ENCODE measurements at places on chromosomes 16 and 17.

DNA sequence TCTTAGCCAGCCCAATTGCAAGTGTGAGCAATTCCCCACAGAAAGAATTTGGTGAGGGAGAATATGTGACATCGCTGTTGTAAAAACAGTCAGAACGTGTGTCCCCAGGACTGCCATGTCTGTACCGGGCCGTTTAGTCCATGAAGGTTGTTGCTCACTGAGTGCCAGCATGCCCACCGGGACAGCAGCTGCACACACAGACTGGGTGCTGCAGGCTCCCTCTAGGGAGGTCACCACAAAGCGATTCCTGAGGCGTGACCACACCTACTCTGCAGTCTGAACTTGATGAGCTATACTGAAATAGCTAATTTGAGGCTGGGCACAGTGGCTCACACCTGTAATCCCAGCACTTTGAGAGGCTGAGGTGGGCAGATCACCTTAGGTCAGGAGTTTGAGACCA, 44.1 kb upstream of the ADORA2B start:
- DNase-seq = no peak

DNA sequence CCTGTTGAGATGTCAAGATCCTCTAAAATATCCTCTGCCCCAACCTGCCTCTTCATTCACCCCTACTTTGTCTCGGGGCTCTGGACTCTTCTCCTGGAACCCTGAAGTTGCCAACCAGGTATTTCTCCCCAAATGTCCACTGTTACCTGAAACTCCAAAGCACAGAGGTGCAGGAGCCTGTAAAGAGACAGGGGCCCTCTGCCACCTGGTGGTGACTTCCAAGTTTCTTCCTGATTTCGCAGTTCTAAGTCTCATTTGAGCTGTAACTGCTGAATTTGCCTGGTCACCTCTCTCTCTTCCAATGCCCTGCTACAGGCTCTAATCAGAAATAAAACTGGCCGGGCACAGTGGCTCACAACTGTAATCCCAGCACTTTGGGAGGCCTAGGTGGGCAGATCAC, 77.1 kb upstream of the RCVRN start:
- DNase-seq = no peak

GRCh38 chr16:529012-529575, 1.6 kb downstream of the CAPN15 start:
- no peak for DNase-seq

- peak; percentile 79 for DNase-seq
Observed at GRCh38 chr17:42183741-42184711, 1.2 kb downstream of the HCRT start.

- DNase-seq = no peak
Observed at GRCh38 chr17:74424657-74425056, 7.2 kb upstream of the GPRC5C start.

GRCh38 chr16:12447556-12447955, 356.1 kb downstream of the CPPED1 start:
- DNase-seq = no peak

GRCh38 chr16:3789375-3790099, 72.2 kb upstream of the TRAP1 start:
- DNase-seq = no peak

DNA sequence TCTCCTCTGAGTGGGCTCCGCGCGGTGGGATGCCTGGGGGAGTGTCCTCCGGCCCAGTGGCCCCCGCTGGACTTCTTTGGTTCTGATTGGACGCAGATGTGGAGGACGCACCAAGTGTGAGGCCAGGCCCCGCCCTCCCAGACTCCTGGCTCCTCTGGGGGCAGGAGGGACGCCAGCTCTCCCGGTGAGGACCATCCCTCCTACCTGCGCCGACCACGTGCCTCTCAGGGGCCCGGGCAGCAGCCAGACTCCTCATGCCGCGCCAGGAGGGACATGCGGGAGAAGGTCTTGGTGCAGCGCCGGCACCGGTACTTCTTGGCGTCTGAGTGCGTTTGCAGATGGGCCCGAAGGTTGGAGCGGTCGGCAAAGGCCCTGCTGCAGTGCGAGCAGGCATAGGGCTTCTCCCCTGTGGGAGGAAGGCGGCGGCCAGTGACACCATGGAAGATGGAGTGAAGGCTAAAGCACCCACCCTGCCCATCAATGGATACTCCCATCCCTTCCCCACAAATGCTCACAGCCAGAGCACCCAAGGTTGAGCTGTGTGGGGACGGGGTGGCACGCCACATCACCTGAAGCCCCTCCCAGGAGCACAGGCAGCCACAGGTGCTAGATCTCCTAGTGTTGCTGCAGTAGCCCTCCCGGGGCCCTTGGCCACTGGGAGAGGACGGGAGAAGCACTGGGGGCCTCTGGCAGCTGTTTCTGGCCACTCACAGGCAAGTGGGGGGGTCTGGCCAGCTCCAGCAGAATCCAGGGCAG, 7.9 kb downstream of the SNAI3 start:
- no peak for DNase-seq

DNA sequence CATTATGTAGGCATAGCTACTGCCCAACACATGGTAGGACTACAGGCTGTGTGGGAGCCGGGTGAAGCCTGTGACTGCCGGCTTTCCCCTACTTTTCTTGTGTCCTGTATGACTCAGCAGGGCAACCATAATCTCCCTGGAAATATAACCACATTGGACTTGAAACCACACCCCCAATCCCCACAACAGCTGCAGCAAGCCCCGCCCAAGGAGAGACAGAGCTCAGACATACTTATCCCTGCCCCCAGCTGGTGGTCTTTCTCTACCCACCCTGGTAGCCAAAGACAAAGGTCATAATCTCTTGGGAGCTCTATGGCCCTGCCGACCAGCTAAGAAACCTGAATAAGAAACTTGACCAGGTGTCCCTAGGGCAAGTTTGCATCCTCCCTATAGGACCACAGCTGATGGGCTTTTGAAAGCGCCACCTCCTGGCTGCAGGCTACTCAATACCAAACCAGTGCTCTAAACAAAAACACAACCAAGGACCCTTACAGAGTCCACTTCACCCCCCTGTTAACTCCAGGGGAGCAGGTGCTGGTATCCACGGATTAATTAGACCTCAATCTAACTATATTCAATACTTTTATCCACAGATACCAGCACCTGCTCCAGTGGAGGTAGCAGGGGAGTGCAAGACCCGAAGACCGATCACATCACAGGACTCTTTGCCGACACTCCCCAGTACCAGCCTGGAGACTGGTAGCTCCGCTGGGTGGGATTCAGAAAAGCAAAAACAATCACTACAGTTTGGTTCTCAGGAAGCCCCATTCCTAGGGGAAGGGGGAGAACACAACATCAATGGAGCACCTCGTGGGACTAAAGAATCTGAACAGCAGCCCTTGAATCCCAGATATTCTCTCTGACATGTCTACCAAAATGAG, 91.2 kb downstream of the IRX5 start:
- no peak for DNase-seq

GRCh38 chr17:20142268-20142667, 133.1 kb downstream of the SPECC1 start:
- no peak for DNase-seq

DNA sequence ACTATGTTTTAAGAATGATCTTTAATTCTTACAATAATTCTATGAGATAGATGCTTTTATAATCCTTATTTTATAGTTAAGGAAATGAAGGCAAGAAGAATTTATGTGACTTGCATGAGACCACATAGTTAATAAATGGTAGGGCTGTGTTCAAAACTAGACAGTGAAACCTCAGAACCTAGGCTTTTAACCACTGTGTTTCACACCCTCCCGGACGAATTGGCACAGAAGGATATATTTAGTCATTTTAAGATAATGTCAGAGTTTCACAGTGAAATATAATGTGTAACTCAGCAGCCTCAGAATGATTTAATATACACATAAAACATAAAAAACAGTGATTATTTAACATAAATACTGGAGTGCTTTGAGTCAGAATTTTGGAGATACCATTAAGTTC, 57.0 kb downstream of the NSRP1 start:
- DNase-seq = no peak

DNA sequence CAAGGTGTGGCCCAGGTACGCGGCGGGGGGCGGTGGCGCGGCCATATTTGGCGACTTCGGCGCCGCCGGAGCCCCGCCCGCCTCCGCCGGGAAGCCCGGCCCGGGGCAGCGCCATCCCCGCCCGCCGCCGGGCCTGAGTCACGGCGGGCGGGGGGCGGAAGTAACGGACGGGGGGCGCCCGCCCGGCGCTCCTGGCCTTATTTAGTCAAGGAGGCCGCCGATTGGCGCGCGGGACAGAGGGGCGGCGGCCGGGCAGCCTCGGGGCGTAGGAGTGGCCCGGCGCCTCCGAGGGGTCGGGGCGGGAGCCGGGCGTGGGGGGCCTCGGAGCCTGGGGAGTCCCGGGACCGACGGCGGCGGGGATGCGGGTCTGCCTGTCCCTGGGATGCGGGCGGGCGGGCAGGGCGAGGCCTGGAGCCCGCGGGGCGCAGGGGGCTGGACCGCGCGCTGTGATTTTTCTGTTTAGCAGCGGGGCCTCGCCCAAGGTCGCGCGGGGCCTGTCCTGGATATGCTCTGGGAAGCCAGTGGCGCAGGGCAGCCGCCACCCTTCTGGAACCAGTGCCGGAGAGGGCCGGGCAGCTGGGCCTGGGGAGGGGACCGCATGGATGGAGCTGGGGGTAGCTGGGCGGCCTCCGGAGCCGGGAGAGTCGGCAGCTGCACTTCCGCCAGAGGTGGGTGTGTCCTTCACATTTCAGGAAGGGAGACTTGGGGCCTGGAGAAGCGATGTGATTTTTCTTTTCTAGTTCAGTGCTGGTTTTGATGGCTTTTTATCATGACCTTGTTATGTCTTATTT, 2.3 kb upstream of the ACTG1 start:
- DNase-seq = peak; percentile 77

GRCh38 chr16:75710344-75710743, 9.1 kb upstream of the DUXB start:
- DNase-seq = no peak

- DNase-seq = no peak
Observed at GRCh38 chr17:4144422-4144747, 1.4 kb downstream of the CYB5D2 start.

- DNase-seq = no peak
Observed at GRCh38 chr17:76972046-76972641, 103.9 kb downstream of the MGAT5B start.

GRCh38 chr16:81863630-81864352, 84.7 kb downstream of the PLCG2 start:
- DNase-seq = no peak

GRCh38 chr16:3922241-3922640, 41.7 kb upstream of the CREBBP start:
- DNase-seq = no peak

DNA sequence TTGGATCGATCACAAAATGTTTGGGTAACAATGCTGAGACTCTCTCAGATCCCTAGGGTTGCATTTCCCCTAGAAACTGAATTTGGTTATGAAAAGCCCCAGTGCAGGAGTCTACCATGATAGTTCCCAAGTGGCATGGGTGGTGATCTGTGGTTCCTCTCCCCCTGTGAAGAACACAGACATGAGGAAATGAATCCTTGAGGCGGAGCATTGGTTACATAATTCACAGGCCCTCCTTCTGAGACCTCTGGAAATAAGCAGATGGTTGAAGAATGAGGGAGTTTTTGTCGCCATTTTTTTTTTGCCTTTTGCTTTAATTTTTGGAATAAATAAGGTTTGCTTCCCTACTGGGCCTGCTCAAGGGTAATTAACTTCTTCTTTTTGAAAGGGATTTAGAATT, 597.0 kb upstream of the RBFOX1 start:
- DNase-seq = no peak

DNA sequence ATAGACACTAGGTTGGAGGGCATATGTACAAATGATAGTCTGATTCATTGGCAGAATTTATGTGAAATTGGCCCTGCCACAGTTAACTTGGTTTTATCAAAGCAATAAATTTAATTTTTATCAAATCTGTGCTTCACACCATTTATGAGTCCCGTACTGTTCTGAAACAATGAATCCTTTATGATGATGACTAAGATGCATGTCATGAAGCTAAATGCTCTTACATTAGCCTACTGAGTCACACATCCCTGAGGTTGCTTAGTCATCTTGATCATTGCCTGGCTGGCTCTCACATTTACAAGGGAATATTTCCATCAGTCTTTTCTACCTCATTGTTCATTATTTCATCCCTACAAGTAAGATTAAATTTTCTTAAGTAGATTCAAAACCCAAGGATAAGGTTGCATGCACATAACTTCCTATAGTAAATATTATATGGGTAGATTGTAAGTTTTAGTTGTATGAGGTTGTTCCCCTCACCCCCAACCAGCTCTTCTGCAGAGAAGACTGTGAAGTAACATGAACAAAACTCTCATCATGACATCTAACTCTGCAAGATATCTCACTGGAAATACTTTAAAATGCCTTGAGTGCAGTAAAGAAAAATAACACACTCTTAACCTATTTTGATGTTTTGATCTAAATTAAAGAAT, 170.7 kb downstream of the CYB561 start:
- no peak for DNase-seq

- peak; percentile 37 for DNase-seq
Observed at GRCh38 chr17:41496803-41497484, 7.2 kb upstream of the KRT36 start.

DNA sequence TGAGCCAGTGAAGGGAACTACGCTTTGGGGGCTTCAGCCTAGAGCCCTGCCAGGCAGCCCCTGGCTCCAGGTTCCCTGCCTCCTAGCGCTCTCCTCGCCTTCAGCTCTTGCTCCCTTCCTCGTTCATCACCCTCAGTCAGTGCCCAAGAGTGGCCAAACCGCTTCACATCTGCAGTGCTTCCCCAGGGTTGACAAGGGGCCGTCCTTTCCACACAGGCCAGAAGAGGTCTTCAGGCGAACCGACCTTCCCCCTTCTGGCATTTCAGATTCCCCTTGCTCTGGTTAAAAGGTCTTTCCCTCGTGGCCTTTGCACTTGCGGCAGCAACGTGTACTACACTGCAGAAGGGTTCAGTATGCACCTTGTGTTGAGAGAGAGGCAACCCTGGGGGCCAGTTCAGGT, 4.1 kb downstream of the RASD1 start:
- DNase-seq = no peak

DNA sequence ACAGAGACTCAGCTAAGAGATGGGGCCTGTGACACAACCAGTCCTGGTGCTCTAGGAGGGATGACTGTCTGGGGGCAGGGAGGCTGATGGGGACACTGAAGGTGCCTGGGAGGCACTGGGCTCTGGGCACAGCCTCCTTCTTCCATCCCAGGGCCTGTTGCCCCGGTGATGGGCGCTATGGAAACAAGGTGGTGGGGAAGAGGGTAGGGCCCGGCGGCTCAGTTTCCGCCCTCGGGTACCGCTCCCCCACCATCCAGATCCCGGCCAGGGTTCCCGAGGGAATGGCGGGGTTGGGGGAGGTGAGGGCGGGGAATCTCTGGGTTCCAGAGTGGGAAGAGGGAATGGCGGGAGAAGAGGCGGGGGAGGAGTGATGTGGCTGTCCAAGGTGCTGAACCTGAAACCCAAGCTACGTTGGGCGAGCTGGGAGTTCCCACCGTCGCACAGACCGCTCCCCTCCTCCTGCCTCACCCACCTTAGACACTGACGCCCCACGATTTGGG, 981 bp downstream of the KCNH4 start:
- no peak for DNase-seq

GRCh38 chr16:28837672-28838557, 8.2 kb downstream of the TUFM start:
- no peak for DNase-seq

DNA sequence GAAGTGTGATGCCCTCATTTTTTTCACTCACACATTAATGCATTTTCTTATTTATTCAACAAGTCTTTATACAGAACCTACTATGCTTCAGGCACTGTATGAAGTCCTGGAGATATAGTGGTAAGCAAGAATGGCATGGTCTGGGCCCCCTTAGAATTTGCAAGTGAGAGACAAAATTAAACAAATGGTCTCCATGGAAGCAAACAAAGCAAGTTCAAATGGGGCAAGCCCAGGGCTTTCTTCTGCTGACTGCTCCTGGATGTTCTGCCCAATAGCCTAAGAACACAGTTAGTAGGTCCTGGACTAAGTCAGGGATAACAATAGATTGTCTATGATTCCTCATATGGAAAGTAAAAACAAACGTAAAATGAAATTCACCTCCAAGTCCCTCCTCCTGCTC, 31.3 kb upstream of the DDX52 start:
- no peak for DNase-seq
